ENCODE measurements at places on chromosomes 6 and 20.

GRCh38 chr6:132310921-132311320, 90.4 kb downstream of the MOXD1 start:
- no peak for DNase-seq

GRCh38 chr6:165726965-165727381, 63.9 kb upstream of the PDE10A start:
- no peak for DNase-seq

DNA sequence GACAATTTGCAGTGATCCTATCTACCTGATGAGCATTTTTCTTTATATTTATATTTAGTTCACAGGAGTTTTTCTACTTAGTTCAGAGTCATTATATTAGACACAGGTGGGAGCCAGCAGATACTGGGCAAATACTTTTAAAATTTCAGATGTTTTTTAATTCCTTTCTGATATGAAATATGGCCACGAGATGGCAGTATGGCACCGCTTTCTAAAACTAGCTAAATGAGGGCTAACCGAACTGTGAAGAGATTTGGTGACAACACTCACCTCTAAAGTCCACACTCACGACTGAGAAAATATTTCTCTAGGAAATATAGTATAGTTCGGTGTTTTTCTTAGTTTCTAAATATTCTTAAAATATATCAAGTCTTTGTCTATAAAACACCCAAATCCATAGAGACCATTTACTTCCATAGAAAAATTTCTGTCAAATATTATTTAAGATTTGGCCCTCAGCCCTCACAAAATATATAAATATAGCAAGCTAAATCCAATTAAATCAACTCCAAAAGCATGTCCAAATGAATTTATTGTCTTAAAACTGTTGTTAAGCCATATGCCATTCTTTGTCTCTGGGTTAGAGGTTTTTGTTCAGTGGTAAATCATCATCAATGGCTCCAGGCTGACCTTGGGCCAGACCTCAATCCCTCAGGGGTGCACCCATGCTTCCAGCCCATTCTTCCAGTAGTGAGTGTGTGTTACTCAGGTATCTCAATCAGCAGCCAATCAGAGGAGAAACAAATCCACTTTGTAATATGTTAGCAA, 63.6 kb downstream of the HUS1B start:
- peak; percentile 46 for DNase-seq

- peak; percentile 77 for DNase-seq
Observed at GRCh38 chr6:152552616-152553209, 84.4 kb downstream of the SYNE1 start.

- no peak for DNase-seq
Observed at GRCh38 chr20:19620446-19620845, 137.6 kb upstream of the RIN2 start.

DNA sequence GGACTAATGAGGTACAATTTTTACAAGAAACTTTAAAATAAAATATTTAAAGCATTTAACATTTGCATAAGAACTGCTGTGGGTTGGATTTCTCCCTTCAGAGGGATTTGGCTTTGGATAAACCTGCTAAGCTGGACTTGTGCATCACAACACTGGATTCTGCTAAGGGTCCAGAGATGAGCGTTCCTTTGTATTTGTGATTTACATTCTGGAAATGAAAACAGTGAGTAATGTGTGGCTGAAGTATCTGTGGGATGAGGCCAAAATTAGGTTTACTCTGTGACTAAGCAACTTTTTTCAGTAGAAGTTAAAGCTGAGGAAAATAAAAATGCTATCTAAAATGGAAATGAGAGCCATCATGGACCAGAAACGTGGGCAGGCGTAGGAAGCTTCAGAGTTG, 494.3 kb downstream of the EPM2A start:
- DNase-seq: no peak

- peak; percentile 45 for DNase-seq
Observed at GRCh38 chr6:163296835-163297519, 117.5 kb upstream of the QKI start.

DNA sequence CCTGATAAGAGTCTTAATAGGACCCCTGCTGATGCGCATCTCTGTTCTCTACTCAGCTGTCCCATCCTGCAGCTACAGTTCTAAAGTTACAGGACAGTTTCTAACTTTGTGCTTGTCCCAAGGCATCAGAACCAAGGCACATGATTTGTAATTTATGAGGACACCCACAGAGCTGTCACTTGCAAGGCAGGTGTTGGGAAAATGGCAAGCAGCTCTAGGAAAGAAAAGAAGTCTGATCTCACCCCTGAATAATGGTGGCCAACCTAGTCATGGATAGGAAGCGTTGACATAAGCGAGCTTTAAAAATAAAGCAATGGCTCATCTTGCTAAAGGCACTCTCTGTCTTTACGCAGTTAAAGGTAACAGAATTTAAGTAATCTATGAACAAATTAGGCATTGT, 127.6 kb upstream of the VGLL2 start:
- no peak for DNase-seq

- no peak for DNase-seq
Observed at GRCh38 chr6:2944405-2945152, 26.8 kb downstream of the SERPINB6 start.

DNA sequence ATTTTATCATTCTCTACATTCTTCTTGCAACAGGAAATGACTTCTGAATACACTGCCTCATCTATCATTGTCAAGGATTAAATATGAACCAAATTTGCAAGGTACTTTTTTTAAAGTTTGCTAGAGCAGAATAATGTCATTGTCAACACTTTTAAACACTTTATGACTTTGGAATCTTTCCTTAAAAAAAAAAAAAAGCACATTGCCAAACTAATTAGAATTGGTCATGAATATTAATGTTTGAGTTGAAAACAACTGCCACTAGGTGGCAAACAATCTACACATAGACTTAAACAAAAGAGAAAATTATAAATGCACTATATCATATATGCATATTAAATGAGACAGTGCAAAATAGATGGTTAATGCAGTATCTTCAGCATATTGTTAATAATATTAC, 32.5 kb upstream of the TMEM244 start:
- DNase-seq: no peak

DNA sequence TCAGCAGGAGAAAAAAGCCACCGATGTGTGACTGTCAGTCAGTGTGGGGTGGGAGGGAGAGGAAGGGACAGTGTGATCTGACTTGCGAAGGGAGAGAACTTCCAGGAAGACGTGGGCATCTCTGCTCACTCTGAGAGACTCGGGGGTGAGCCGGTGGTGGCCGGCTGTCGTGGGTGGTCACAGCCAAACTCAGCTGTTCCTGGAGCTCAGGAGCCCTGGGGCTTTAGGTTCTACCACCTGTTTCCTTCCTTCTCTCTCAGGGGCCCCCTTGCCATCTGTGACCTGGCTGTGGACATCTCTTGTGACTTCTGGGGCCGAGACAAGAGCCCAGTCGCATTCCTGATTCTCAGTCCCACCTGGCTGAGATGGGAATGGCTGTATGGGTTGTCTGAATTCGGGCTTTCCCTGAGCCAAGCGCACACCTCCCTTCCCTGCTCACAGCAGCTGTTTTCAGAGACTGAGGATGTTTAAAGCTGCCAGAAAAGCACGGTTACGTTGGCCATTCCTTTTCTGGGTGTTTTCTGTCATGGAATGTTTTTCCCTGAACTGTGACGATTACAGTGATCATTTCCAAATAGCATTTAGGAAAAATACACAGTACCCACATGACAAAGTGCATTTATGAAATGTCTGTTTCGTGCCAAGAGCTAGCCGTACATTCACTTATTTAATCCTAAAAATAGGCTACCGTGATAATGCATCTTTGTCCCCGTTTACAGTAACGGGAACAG, 36.5 kb downstream of the SYNJ2 start:
- DNase-seq: no peak

GRCh38 chr20:43262341-43262740, 72.6 kb upstream of the PTPRT start:
- DNase-seq: no peak

- no peak for DNase-seq
Observed at GRCh38 chr20:1164871-1165270, 19.9 kb downstream of the TMEM74B start.
